Naive thymus-derived CD8-positive, alpha-beta T cell (primary cell): ENCODE measurements at places on chromosomes 3 and 15.

DNA sequence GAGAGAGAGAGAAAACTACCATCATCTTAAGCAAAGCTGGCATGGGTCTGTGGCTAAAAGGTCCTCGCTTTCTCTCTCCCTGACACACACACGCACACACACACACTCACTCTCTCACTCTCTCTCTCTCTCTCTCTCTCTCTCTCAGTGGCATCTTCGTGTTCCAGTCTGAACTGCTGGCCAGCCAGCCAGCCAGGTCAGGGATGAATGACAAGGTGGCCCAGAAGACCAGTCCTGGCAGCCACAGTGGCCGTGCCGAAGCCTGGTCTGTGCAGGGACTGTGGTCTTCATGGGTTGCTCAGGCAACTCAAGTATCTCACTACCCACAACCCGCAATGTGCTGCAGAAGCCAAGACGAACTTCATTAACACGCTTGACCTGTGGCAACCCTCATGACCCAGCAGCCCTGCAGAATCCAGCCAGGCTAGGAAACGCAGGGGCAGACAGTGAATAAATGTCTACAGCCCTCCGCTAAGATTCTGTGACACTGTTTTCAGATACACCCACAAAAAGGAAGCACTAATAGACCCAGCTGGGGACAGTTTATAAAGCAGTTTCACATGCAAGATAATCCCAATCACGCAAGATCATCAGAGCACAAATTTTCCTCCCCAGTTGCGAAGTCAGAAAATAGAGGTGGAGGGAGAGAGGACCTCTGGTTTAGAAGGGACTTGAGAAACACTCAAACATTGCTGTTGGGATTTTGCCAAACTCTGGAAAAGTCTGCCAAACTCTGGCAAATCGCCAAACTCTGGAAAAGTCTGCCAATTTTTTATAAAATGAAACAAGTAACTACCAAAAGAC is 66.4 kb downstream of the XXYLT1 start:
- no peak for DNase-seq
- H3K27ac ChIP-seq = no peak overlapping the region
- peaks cover 7% of the 10 kb centered on the region for H3K36me3 ChIP-seq

- H3K27me3 ChIP-seq = no peaks in the 10 kb centered on the region
- peaks cover 7% of the 10 kb centered on the region for H3K36me3 ChIP-seq
- H3K4me1 ChIP-seq = peaks cover 13% of the 10 kb centered on the region
- H3K27ac ChIP-seq = no peak overlapping the region
Observed at GRCh38 chr15:67156834-67157233, 91.4 kb downstream of the SMAD3 start.

GRCh38 chr3:33401781-33402180 is 38.4 kb downstream of the UBP1 start:
- peaks cover 30% of the 10 kb centered on the region for H3K36me3 ChIP-seq
- H3K27ac ChIP-seq = peak overlapping the region; percentile 37
- no peak for DNase-seq
- peaks cover 4% of the 10 kb centered on the region for H3K4me1 ChIP-seq
- H3K4me3 ChIP-seq = no peak overlapping the region

DNA sequence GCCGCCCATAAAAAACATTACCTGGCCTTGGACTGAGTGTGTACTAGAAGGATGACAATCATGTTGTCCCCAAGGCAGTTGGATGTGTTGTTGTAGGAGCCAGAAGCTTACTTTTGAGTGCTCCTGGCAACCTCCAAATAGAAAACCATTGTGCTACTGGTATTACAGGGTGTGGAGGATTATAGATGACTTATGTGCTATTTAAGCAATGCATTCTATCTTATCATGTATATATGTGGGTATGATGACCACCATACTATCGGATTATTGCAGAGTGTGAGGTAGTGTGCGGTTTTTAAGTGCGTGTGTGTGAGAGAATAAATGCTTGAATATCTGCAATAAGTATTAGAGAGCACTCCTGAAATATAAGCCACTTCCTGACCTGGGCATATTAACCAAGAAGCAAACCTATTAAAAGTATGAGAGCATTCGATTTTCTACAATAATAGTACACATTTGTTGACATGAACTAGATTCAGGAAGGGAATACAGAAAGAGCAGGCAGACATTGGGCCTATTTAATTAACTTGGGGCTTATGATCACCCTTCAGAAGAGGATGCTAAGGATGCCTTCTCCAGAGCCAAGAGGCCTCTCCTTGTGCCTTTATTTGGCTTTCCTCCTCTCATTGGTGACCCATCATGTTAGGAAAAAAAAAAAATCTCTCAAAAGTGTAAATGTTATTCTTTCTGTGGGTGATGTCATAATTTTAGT is 11.7 kb upstream of the MBNL1 start:
- H3K27ac ChIP-seq = peak overlapping the region; percentile 96
- peak overlapping the region; percentile 79 for H3K4me3 ChIP-seq
- H3K4me1 ChIP-seq = peaks cover 94% of the 10 kb centered on the region
- H3K27me3 ChIP-seq = no peaks in the 10 kb centered on the region
- no peak for DNase-seq

GRCh38 chr15:76253691-76254473 is 57.4 kb downstream of the ETFA start:
- H3K27me3 ChIP-seq = no peaks in the 10 kb centered on the region
- H3K4me1 ChIP-seq = no peaks in the 10 kb centered on the region
- no peak for DNase-seq
- H3K4me3 ChIP-seq = no peak overlapping the region

GRCh38 chr15:66167854-66168253 is 85.7 kb downstream of the MEGF11 start:
- H3K4me1 ChIP-seq = no peaks in the 10 kb centered on the region
- no peaks in the 10 kb centered on the region for H3K36me3 ChIP-seq
- no peak for DNase-seq

- no peak overlapping the region for H3K4me3 ChIP-seq
- DNase-seq = no peak
- no peak overlapping the region for H3K27ac ChIP-seq
- peaks cover 11% of the 10 kb centered on the region for H3K4me1 ChIP-seq
- peaks cover under 1% of the 10 kb centered on the region for H3K27me3 ChIP-seq
Observed at GRCh38 chr15:70582143-70582945, 181.0 kb downstream of the UACA start.

DNA sequence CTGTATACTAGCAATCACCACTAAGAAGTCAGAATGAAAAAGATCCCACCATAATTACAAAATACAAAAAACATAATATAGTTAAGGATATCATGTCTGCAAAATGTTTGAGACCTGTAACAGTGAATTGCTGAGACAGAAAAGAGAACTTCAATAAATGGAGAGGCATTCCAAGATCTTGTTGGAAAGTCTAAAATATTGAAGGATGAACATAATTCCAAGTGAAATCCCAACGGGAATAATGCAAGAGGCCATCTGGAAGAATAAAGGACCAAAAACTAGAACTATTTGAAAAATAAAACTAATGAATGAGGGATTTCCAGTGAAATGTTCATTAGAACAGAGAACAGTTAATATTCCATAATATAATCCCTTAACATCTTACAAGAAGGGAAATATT is 110.9 kb downstream of the COL6A6 start:
- H3K4me1 ChIP-seq = no peaks in the 10 kb centered on the region
- no peak for DNase-seq
- no peak overlapping the region for H3K4me3 ChIP-seq
- no peaks in the 10 kb centered on the region for H3K36me3 ChIP-seq
- H3K27ac ChIP-seq = no peak overlapping the region

- peaks cover 2% of the 10 kb centered on the region for H3K27me3 ChIP-seq
- H3K4me3 ChIP-seq = peak overlapping the region; percentile 94
- H3K4me1 ChIP-seq = peaks cover 58% of the 10 kb centered on the region
- peak; percentile 79 for DNase-seq
- peaks cover 23% of the 10 kb centered on the region for H3K36me3 ChIP-seq
Observed at GRCh38 chr3:113532698-113533533, 561 bp downstream of the SIDT1 start.

- no peaks in the 10 kb centered on the region for H3K27me3 ChIP-seq
- no peak overlapping the region for H3K27ac ChIP-seq
- DNase-seq = no peak
- H3K4me1 ChIP-seq = peaks cover 3% of the 10 kb centered on the region
- no peak overlapping the region for H3K4me3 ChIP-seq
Observed at GRCh38 chr3:48422272-48422671, 7.6 kb downstream of the PLXNB1 start.

GRCh38 chr3:142779591-142779990 is 55.8 kb downstream of the TRPC1 start:
- H3K27me3 ChIP-seq = no peaks in the 10 kb centered on the region
- H3K4me3 ChIP-seq = no peak overlapping the region
- no peaks in the 10 kb centered on the region for H3K4me1 ChIP-seq

DNA sequence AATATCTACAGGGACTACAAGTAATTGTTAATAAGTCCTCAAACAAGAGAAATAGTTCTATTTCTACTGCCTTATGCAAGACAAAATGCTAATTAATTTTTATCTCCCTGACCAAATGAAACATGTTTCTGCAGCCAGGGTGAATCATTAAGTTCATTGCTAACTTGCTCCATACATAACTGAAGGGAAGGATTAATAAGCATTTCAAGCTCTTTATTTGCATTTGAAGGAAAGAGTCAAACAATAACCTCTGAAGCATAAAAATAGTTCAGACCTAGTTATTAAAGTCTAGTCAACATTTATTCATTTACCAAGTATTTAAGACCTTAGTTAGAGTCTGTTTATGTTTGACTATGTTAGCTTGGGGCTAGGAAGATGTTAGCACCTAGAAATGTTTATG is 120.0 kb downstream of the ATP1B3 start:
- no peaks in the 10 kb centered on the region for H3K36me3 ChIP-seq
- H3K27ac ChIP-seq = no peak overlapping the region
- H3K27me3 ChIP-seq = no peaks in the 10 kb centered on the region
- no peak for DNase-seq
